ENCODE measurements at places on chromosomes 1 and 21.

DNA sequence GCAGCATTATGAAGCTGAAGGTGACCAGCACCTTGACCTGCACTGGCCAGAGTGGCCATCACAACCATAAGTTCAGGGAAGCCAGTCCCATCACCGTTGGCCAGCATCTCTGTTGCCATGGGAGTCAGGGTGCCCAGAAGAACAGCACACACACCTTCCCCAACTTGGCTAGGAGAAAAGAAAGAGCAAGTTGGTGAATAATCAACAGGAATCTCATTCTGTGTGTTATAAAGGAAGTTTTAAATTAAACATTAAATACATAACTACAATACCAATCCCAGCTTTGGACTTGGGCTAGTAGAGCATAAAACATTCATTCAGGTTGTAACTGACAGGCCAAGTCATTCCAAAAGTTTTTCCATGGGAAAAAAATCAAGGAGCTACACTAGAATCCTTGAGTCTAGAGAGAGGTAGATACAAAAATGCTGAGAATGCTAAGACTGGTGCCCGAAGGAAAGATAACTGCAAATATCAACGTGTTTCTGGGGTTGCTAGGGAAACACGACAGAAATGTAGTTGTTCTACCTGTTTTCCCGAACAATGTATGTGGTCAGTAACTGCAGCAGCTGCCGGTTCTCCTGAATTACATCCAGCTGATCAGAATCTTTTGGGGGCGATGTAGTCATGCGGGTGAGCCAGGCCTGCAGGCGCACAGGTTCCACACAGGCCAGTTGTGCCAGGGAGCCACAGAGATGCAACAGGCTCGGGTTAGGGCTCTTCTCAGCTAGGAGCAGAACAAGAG, 45.6 kb downstream of the UBR4 start:
- no peak for DNase-seq

- DNase-seq = no peak
These were observed 2.4 kb downstream of the ID3 start for GRCh38 chr1:23556635-23557470.

GRCh38 chr1:39047374-39048229, 21.5 kb downstream of the NDUFS5 start:
- DNase-seq = peak; percentile 32

DNA sequence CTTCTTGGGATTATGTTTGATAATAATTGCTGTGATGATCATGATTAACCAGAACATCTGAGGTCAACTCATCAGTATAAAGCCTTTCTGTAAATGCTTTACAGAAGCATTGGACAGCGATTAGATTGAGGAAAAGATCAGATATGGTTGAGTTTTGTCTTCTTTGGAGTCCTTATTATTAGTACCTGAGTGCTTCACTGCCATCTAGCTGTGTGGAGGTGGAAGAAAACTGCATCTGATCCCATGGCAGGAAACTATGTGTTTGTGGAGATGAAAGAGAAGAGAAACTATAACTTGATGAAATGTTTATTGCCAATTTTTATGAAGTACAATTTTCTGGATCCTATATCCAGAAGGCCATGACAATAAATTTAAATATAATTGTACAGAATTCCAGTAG, 11.4 kb downstream of the FLG2 start:
- no peak for DNase-seq

GRCh38 chr1:210407207-210407886, 78.6 kb downstream of the HHAT start:
- peak; percentile 34 for DNase-seq
